BJ (cell line): ENCODE measurements at places on chromosomes 5 and 9. TPM values are rescaled to one million over a fixed set of nuclear protein-coding genes. Genes with fewer than 3 reads are reported as not detected.

- DNase-seq, result no peak
Measured at GRCh38 chr9:35954942-35955546, 2.9 kb downstream of the OR2S2 start.

GRCh38 chr9:73583576-73583975 is 431.9 kb downstream of the ANXA1 start:
- DNase-seq, result no peak

GRCh38 chr9:81490605-81491331 is 198.6 kb downstream of the TLE1 start:
- peak; percentile 36 for DNase-seq

DNA sequence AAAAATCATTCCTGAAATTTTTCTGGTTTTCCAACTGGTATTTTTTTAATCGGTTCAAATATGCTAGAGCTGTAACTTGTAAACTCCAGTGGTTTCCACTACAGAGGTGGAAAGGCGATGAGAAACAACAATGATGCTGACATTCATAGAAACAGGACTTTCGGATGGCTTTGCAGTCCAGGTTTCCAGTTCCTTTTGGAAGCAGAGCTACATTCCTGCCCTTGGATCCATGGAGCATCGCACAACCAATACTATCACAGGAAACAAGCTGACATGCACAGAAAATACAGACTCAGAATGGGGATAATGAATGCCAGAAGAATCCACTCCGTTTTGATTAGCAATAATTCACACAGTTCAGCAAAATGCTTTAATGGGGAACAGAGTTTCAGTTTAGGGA is 140.0 kb downstream of the EPB41L4A start:
- DNase-seq, result no peak

DNA sequence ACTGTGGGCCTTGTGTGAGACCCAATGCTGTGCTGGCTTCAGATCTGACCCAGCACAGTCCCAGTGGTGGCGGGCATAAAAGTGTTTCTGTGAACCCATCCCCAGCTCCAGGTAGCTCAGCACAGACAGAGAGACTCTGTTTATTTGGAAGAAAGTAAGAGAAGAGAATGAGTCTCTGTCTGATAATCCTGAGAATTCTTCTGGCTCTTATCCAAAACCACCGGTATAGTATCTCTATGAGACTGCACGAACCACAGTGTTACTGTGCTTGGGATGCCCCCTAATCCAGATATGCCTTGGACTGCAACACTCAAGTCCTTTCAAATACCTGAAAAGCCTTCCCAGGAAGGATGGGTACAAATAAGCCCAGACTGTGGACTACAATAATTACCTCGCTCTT is 1660.8 kb upstream of the ACO1 start:
- DNase-seq, result no peak

DNA sequence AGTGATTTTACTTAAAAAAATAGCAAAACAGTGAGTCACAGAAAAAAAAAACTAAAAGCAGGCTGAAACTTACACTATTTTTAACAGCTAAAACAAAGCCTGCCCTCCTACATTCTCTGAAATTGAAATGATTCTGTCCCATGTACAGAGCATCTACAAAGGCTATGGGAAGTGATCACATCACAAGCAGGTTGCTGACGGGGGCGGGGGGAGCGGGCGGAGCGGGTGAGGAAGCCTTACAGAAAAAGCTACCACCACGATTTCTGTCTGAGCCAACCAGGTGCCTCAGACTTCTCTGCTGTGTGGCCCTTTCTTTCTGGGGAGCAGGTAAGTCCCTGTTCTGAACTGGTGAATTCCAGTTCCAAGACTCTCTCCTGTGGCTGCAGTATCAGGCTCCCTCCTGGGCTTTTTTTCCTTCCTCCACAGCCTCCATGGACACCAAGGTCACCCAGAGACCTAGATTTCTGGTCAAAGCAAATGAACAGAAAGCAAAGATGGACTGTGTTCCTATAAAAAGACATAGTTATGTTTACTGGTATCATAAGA is 104.9 kb downstream of the ANKRD18B start:
- no peak for DNase-seq

- no peak for DNase-seq
Measured at GRCh38 chr5:127572930-127573329, 55.5 kb downstream of the PRRC1 start.

- DNase-seq, result no peak
Measured at GRCh38 chr5:121288781-121289180, 562.9 kb upstream of the FTMT start.

- DNase-seq, result peak; percentile 44
Measured at GRCh38 chr5:126414874-126415502, 8.2 kb upstream of the GRAMD2B start.

DNA sequence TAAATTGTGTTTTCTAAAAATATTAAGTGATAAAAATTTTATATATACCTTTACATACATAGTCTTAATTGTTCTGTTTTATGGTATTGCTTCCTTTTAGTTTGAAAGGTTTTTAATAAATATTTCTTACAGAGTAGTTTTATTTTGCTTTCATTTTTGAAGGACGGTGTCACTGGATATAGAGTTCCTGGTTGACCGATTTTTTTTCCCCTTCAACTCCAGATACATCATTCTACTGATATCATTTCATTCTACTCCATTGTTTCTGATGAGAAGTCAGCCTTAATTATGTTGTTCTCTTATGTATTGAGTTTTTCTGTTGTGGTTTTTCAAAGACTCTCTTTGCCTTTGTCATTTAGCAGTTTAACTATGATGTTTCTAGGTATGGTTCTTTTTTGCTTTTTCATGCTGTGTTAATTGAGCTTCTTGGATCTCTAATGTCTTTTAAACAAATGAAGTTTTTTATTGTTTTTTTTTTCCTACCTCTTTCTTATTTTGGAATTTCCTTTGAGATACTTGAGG is 30.4 kb downstream of the MTREX start:
- DNase-seq, result no peak

DNA sequence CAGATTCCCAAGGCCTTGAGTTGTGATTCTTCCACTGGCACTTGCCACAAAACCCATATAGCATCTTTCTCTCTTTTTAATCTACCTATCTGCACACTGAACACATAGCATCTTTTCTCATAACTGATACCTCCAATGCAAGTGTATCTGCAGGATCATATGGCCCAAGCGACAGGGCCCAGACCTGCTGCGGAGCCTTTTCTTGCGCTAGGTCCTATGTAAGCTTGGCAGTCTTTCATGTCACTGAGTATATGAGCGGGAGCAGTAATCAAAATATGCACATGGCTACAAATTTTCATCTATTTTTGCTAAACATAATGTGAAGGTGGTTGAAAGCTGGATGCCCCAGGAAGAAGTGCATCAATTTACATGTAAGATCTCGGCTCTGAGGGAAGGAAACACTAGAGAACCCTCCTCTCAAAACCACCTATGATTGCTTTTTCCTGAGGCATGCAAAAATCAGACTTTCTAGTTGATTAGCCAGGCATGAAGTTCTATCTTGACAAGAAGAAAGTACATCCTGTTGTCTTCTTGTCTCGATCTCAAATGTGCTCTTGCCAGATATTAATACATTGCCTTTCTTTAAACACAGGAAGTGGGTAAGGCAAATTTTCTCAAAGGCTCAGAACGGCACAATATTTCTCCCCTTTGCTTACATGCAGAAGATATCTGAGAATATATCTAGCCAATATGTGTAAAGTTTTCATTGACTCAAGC is 26.9 kb upstream of the CEMIP2 start:
- no peak for DNase-seq

GRCh38 chr5:116068028-116068632 is 16.7 kb upstream of the COMMD10 start:
- no peak for DNase-seq

GRCh38 chr9:14455243-14455642 is 141.3 kb upstream of the NFIB start:
- no peak for DNase-seq

DNA sequence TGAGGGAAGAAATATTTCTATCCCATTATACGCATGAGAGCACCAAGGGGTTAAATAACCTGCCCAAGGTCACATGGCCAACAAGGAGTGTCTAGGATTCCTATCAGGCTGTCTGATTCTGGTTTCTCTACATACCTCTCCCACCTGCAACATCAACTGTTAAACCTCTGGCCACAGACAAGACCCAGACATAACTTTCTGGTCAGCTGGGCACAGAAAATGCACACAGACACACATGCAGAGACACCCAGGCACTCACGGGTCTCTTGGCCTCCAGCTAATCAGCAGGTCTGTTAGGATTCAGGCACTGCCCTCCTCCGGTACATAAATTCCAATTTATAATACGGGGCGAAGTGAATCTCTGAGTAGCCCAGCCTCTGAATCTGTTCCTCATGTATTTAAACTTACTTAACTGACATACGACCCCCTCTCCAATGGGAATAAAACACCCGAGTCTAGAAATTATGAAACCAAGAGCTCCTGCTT is 1.5 kb downstream of the SEPTIN8 start:
- DNase-seq, result no peak

DNA sequence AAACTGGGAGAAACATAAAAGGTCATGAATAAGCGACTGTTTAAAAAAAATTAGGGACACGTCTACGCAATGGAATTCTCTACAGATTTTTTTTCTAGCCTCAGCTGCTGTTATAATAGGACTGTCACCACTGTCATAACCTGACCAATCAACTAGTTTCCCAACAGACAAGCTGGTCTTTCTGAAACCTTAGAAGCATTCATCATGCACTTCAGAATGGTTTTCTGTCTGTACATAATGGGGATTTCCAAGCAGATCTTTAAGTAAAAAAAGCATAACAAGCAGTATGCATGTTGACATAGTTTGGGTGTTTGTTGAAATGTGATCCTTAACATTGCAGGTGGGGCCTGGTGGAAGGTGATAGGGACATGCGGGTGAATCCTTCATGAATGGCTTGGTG is 58.3 kb upstream of the SEMA6A start:
- DNase-seq, result no peak

GRCh38 chr9:105188746-105189145 is 55.7 kb upstream of the SLC44A1 start:
- DNase-seq, result no peak

DNA sequence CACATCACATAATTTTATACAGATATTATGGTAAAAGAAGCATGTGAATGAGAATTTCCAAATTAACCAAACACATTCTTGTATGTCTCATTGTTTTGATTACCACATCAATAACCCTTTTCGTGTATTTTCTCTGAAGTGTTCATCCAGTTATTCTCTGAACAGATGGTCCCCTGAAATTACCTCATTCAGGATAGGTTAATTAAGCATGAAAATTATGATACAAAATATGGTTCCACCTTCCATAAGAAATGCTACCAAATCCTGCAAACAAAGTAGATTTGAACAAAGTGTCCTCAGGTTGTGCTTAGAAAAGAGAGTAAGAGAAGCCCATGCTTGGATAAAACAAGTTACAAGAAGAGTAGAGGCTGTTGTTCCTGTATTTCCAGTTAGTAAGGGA is 83.1 kb upstream of the LMNB1 start:
- no peak for DNase-seq

DNA sequence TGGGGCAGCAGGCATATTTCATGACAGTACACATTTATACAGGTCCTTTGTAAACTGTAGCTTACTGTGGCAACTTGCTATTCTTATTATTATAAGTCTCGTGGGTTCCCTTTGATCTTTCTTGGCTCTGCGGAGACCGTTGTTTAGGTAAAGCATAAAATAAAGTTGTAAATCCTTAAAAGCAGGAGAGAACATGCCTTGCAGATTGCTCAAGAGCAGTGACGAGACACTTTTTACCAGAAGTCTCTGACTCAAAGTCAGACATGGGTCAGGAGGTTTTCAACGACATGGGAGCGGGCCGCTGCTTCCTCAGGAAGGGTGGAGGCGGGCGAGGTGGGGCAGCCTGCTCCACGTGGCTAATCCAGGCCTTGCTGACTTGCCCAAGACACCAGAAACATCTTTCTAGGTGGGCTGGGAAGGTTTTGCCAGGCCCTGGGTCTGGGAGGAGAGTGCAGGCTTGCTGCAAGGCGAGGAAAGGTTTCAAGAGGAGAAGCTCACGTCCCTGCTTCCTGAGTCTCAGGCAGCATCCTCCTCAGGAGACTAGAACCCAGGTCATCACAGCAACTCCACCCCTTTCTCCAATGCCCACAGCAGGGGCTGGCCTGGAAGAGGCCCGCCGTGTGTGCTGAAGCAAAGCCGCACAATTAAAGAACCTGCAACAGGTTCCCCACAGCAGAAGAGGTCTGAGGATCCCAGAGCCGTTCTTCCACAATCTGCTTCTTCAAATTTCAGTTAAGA is 6.5 kb downstream of the TBC1D2 start:
- peak; percentile 94 for DNase-seq

DNA sequence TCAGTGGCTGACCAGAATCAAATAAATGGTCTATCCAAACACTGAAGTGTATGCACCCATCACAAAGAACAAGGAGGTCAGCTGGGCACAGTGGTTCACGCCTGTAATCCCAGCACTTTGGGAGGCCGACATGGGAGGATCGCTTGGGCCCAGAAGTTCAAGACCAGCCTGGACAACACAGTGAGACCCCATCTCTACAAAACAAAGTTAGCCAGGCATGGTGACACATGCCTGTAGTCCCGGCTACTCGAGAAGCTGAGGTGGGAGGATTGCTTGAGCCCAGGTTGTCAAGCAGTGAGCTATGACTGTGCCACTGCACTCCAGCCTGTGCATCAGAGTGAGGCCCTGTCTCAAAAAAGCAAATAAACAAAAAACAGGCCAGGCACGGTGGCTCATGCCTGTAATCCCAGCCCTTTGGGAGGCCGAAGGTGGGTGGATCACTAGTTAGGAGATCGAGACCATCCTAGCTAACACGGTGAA is 40.5 kb downstream of the SEMA4D start:
- DNase-seq, result no peak

- no peak for DNase-seq
Measured at GRCh38 chr9:13047827-13048587, 231.5 kb downstream of the MPDZ start.

DNA sequence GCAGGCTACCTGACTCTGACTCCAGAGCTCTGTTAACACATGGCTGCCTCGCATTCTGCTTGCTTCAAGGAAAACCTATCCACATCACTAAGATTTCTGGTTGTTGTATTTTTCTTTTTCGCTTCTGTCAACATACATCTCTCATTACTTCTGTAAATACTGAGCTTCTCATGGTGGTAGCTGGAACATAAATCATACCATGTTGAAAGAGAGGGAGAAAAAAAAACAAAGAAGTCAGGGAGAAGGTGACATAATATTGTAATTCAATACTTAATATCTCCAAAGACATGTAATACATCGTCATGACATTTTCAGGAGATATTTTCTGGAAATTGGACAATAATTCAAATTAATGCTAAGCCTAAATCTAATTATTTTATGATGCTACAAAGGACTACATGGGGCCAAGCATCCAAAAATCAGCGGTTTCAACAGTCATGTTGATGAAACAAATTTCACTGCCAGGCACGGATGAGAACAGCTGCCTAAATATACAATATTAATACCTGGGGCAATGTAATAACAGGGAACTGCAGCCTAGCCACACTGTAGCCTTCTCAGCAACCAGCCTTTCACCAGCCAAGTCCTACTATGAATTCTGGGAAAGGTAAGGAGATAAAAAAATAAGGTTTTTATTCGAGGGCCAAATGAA is 332.0 kb downstream of the TRIM32 start:
- DNase-seq, result no peak

- no peak for DNase-seq
Measured at GRCh38 chr9:88319936-88320747, 68.1 kb upstream of the SPIN1 start.

- no peak for DNase-seq
Measured at GRCh38 chr5:134515801-134516200, 9.7 kb upstream of the JADE2 start.

Gene TRMT10B
- polyA plus RNA-seq, result 5.3 and 5.8 TPM in 2 replicates

Gene PCDHGB7
- polyA plus RNA-seq, result 7.6 and 9.6 TPM in 2 replicates

Gene SH3PXD2B
- 11.6 and 15.5 TPM in 2 replicates for polyA plus RNA-seq

Gene CCDC112
- 0.40 and 1.1 TPM in 2 replicates for polyA plus RNA-seq

Gene INSL4
- polyA plus RNA-seq, result not detected in 2 replicates

Gene MED27
- polyA plus RNA-seq, result 34.3 and 36.9 TPM in 2 replicates

Gene BNC2
- 15.3 and 17.5 TPM in 2 replicates for polyA plus RNA-seq

Gene MAST4
- 2.9 and 4.0 TPM in 2 replicates for polyA plus RNA-seq

Gene OMD
- 0.10 and 0.21 TPM in 2 replicates for polyA plus RNA-seq

Gene NXNL2
- polyA plus RNA-seq, result 3.6 and 5.5 TPM in 2 replicates
